ENCODE measurements at places on chromosomes 1 and 21. TPM values are rescaled to one million over a fixed set of nuclear protein-coding genes. Genes with fewer than 3 reads are reported as not detected.

The MTARC1 gene
- total RNA-seq, result 3.1 TPM

The HSF2BP gene
- total RNA-seq, result 0.13 TPM

The KRTAP19-5 gene
- total RNA-seq, result not detected

The KRTAP7-1 gene
- total RNA-seq, result not detected

The LCE3A gene
- not detected for total RNA-seq

The TRNP1 gene
- total RNA-seq, result 230 TPM

The CFAP107 gene
- not detected for total RNA-seq

The GBP4 gene
- total RNA-seq, result 22.5 TPM

The WDR64 gene
- not detected for total RNA-seq

The AADACL4 gene
- not detected for total RNA-seq

The SOX13 gene
- 10.9 TPM for total RNA-seq

The PTGS2 gene
- 4.6 TPM for total RNA-seq

The PGLYRP3 gene
- not detected for total RNA-seq

The NUP133 gene
- total RNA-seq, result 27.3 TPM

The SPOCD1 gene
- 47.2 TPM for total RNA-seq

The TBX15 gene
- 0.49 TPM for total RNA-seq

The CDC20 gene
- total RNA-seq, result 174 TPM

The NOTCH2 gene
- total RNA-seq, result 4.0 TPM

The LCE2B gene
- total RNA-seq, result not detected

The FAM72C gene
- total RNA-seq, result 2.9 TPM

The BTBD8 gene
- 2.1 TPM for total RNA-seq

The PGBD2 gene
- 4.4 TPM for total RNA-seq

The ADGRB2 gene
- 0.40 TPM for total RNA-seq

The VASH2 gene
- total RNA-seq, result under 0.01 TPM

The TRPM2 gene
- 18.3 TPM for total RNA-seq

The FCRL6 gene
- total RNA-seq, result not detected

The FASLG gene
- total RNA-seq, result not detected

The OR2G6 gene
- not detected for total RNA-seq

The BEND5 gene
- total RNA-seq, result 3.9 TPM

The BCAN gene
- total RNA-seq, result not detected

The TMEM52 gene
- total RNA-seq, result not detected

The TAS1R1 gene
- total RNA-seq, result 0.10 TPM

The CDC73 gene
- 16.9 TPM for total RNA-seq

The AGMAT gene
- 1.6 TPM for total RNA-seq

The F5 gene
- total RNA-seq, result not detected

The PPCS gene
- 39.6 TPM for total RNA-seq

The SLC44A5 gene
- 0.47 TPM for total RNA-seq

Data from mammary microvascular endothelial cell (primary cell).